Hippocampal formation (tissue), 2 donors: ENCODE measurements at places on chromosomes 3 and 15.

DNA sequence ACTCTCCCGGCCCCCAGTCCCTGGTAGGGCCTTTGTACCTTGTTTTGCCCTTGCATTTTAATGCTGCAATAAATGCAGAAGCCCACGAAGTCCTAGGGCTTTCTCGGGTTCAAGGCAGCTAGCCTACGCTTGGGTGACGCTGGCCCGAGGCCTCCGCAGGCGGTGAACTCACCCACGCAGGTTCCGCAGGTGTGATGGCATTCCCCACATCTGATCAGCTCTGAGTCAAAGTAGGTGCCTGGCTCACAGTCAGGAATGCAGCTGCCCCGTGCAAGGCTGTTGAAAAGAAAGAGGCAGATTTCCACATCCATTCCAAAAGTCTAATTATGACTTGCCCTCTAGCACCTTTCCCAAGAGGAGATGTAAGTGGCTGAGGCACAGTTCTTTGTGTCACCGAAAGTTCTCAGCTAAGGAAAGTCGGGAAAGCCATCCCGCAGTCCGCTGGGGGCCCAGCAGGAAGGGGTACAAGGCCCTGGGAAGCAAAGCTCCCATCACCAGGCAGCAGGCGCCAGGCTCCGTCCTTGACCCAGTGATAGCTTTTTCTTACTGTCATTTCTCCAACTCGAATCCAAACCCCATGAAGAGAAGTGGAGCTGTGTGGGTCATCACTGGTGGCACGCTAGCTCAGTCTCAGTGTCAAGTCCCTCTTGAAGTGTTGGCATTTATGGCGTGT, 23.2 kb upstream of the SNRPA1 start:
- DNase-seq, result no peak

GRCh38 chr3:155596615-155597014, 148.3 kb downstream of the PLCH1 start:
- DNase-seq, result no peak

- DNase-seq, result no peak
Measured at GRCh38 chr3:52149021-52149420, 5.2 kb downstream of the POC1A start.

DNA sequence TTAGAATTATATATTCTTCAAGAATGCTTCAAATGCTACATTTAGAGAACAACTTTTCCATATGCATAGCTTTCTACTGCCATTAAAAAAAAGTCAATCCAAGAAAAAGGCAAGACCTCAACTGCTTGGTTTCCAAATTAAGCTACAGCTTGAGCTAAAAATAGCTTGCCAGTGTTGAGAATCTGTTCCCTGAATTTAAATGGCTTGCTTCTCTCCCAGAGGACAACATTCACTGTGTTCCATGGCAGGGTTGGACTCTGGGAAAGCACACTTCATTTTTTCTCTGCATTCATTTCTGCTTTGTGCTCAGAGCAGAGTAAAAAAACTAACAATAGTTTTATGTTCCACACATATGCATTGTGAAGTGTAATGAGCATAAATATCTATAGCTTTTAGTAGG, 50.3 kb upstream of the ACTL6A start:
- DNase-seq, result no peak

- DNase-seq, result no peak
Measured at GRCh38 chr3:141816958-141817357, 53.8 kb downstream of the GRK7 start.

- DNase-seq, result no peak
Measured at GRCh38 chr3:29887451-29887850, 606.6 kb downstream of the RBMS3 start.

GRCh38 chr3:137116619-137117018, 158.8 kb downstream of the IL20RB start:
- DNase-seq, result no peak

DNA sequence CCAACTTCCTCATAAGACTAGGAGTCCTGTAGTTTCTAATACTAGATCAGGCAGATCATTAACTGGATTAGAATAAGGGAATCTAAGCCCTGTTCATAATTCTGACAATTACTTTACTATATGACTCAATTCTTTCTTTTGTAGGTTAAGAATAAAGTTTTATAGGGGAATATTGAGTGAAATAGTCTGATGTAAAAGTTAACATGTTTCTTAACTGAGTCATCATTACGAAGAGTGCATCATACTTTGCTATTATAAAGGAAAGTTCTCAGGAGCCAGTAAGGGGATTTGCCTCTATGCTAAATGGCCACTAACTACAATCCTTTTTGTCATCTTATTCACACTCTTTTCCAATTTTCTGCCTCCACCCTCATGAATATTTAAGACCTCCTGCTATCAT, 63.1 kb downstream of the POLQ start:
- peak; percentile 1 for DNase-seq

GRCh38 chr3:15309662-15310335, 22.6 kb downstream of the SH3BP5 start:
- DNase-seq, result peak; percentile 70

DNA sequence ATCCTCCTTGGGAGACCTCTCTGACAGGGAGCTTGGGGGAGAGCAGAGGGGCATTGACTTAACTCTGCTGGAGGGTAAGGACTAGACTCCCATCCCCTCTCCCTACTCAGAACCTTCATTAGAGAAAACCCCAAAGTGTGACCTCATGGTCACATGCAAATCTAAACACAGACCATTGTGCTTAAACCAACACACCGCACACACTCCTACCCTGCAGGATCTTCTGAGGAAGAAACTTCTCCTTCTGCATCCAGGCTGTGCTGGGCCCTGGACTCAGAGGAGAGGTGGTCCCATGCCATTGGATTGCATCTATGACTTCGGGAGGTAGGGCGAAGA, 805 bp upstream of the PARP16 start:
- no peak for DNase-seq

- no peak for DNase-seq
Measured at GRCh38 chr3:52891615-52892081, 5.7 kb downstream of the STIMATE start.

- no peak for DNase-seq
Measured at GRCh38 chr3:62587579-62588031, 214.3 kb upstream of the FEZF2 start.

DNA sequence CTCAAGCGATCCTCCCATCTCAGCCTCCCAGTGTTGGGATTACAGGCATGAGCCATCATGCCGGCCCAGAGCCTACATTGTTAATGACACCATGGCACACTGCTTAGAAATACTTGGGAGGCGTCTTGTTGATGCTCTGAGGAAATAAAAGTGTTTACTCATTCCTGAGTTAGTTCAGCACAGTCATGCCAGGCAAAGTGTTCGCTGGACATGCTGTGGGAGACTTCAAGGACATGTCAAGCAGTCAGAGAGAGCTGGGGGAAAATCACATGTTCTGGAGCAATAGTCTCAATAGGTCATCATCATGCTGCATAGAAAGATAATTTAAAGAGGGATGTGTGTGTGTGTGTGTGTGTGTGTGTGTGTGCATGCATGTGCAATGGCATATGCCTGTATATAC, 37.5 kb downstream of the TTC23 start:
- no peak for DNase-seq

GRCh38 chr15:28991236-28992171, 105.7 kb downstream of the APBA2 start:
- peak; percentile 34 for DNase-seq

DNA sequence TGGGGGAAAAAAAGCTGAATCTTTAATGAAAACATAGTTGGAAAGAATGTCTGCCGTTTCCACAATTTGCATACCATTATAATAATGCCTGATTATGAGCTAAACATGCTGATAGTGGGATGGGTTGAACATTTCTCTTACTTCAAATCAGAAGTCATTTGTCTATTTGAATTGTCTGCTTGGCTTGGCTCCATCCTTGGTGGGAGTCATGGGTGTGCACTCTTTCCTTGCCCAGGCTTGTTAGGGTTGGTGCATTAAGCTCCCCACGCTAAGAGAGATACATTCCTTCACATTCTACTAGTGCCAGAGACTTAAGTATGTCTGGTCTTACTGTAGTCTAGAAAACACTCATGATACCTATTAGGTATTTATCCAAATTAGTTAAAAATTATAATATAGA, 121.4 kb upstream of the RARB start:
- no peak for DNase-seq

DNA sequence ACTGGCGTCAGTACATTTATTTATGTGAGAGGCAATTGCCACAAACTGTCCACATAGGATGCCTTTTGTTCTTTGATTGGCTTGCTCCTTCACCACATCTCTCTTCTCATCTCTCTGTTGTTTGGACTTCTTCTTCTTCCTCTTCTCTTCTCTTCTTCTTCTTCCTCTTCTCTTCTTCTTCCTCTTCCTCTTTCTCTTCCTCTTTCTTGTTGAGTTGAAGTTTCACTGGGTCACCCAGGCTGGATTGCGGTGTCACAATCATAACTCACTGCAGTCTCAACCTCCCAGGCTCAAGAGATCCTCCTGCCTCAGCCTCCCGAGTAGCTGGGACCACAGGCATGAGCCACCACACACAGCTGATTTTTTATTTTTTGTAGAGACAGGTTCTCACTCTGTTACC, 67.7 kb upstream of the GSK3B start:
- DNase-seq, result no peak

DNA sequence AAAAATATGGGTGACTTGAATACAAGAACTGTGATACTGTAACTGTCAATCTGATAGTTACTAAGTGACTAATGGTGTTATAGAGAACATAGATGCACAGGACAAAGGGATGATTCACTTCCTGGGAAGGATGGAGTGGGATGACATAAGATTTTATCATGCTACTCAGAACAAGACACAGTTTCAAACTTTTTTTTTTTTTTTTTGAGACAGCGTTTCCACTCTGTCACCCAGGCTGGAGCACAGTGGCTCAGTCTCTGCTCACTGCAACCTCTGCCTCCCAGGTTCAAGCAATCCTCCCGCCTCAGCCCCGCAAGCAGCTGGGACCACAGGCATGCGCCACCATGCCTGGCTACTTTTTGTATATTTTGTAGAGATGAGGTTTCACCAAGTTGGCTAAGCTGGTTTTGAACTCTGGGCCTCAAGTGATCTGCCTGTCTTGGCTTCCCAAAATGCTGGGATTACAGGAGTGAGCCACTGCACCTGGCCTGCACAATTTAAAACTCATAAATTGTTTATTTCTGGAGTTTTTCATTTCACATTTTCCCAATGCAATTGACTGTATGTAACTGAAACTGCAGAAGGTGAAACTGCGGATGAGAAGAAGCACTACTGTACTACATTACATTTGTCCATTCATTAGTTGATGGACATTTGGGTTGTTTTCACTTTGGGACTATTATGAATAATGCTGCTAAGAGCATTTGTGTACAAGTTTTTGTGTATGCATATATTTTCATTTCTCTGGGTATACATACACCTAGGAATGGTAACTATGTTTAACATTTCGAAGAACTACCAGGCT, 40.6 kb downstream of the ADIPOQ start:
- no peak for DNase-seq

- DNase-seq, result no peak
Measured at GRCh38 chr3:140523600-140523999, 154.3 kb upstream of the TRIM42 start.

DNA sequence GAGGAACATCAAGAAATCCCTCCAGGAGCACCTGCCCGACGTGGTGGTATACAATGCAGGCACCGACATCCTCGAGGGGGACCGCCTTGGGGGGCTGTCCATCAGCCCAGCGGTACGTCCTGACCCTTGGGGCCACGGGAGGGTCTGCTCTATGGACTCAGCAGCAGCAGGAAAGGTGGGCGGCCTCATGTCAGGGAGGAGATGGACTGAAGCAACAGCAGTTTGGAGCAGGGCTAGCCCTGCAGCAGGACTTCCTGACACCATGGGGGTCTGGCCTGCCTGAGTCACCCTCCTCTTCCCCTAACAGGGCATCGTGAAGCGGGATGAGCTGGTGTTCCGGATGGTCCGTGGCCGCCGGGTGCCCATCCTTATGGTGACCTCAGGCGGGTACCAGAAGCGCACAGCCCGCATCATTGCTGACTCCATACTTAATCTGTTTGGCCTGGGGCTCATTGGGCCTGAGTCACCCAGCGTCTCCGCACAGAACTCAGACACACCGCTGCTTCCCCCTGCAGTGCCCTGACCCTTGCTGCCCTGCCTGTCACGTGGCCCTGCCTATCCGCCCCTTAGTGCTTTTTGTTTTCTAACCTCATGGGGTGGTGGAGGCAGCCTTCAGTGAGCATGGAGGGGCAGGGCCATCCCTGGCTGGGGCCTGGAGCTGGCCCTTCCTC, 24.2 kb downstream of the HDAC11 start:
- no peak for DNase-seq

DNA sequence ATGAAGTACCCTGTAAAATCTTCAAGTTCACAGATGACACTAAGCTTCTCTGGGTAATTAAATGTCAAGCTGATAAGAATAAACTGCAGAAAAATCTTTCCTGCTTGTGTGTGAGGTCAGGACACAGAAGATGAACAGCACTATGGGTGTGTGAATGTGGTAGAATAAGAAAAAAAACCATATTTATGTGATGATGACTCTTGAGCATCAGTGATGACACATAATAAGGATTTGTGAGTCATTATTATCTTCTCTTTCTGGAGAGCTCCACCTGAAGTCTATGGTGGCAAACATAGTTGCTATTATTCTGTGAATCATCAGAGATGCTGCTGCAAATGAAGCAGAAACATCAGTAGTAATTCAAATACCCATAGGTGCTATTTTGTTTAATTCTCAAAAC, 422.4 kb downstream of the DIPK2A start:
- no peak for DNase-seq

DNA sequence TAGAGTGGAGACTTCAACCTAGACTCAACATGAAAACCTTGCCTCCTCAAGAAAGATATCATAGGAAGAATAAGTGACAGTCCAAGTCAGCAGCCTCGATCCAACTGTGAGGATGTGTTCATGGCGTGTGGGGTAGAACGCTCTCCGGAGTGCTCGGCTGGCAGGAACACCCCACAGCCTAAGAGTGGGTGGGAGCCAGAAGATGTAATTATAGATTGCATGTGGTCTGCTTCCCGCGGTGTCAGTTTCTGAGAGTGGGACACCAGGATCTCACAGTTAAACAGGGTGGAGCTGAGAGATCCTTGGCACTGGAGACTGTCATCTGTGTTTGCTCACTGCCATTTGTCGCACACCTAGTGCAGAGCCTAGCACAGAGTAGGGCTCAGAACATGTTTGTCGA, 158.0 kb downstream of the CTNNB1 start:
- DNase-seq, result no peak

GRCh38 chr3:112027142-112027541, 7.4 kb upstream of the TMPRSS7 start:
- no peak for DNase-seq

DNA sequence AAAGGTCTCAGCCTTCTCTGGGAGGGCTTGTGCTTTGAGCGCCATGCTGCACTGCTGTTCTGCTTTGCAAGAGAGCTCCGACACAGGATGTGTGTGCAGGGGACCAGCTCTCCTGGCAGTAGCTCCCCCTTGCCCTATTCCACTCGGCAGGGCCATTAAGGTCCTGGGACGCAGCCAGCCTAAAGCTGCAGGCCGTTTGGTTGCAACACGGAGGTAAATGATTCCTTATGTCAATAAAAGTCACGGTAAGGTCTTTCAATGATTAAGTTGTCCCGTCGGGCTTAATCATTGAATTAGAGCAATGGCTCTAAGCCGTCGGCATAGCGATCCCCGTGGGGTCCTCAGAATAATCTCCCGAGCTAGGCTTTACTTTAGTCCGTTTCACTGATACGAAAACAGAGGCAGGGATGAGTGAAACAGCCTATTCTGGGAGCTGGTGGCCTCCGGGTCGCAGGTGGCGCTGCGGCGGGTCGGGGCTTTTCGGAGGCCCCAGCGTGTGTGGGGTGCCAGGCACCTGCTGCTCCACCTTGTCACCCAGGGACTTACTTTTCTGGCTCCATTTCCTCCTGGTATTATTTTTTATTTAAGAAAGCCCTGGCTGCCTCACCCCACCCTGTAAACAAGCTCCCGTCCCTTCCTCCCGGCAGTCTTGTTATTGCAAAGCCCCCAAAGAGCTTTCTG, 525.2 kb downstream of the OCA2 start:
- DNase-seq, result no peak
